Articular chondrocyte of knee joint (primary cell): ENCODE measurements at places on chromosomes 2 and 18. TPM values are rescaled to one million over a fixed set of nuclear protein-coding genes. Genes with fewer than 3 reads are reported as not detected.

The CYP1B1 gene
- total RNA-seq = 742 and 860 TPM in 2 replicates

The RNU2-63P gene
- total RNA-seq = under 0.01 TPM in 1 of 2 replicates, not detected in the other

The DUSP19 gene
- total RNA-seq = 3.5 and 5.0 TPM in 2 replicates

The CNTNAP5 gene
- total RNA-seq = not detected in 2 replicates

The GREB1L gene
- total RNA-seq = under 0.01 and 0.11 TPM in 2 replicates

The KCNJ13 gene
- under 0.01 TPM in 1 of 2 replicates, not detected in the other for total RNA-seq

The ZNF385B gene
- total RNA-seq = 13.5 and 19.7 TPM in 2 replicates

The RNF152 gene
- 10.6 and 21.2 TPM in 2 replicates for total RNA-seq

The AOX1 gene
- 90.5 and 162 TPM in 2 replicates for total RNA-seq

The CXCR2 gene
- total RNA-seq = not detected in 2 replicates

The DNAJC5G gene
- total RNA-seq = not detected in 2 replicates

The GAREM1 gene
- 3.0 and 5.1 TPM in 2 replicates for total RNA-seq

The TUBB8B gene
- not detected in 2 replicates for total RNA-seq

The WNT6 gene
- total RNA-seq = not detected in 2 replicates

The SP3 gene
- 101 and 102 TPM in 2 replicates for total RNA-seq

The TTC39C gene
- 29.0 and 31.5 TPM in 2 replicates for total RNA-seq

The RAB17 gene
- total RNA-seq = 0.11 and 0.52 TPM in 2 replicates

The LRRTM1 gene
- not detected in 2 replicates for total RNA-seq

The MAPRE3 gene
- 4.4 and 5.8 TPM in 2 replicates for total RNA-seq

The FRZB gene
- total RNA-seq = 1.4 and 2.4 TPM in 2 replicates

The SLC8A1 gene
- 123 and 139 TPM in 2 replicates for total RNA-seq

The MFSD2B gene
- total RNA-seq = 0.13 TPM in 1 of 2 replicates, not detected in the other

The OR6B2 gene
- not detected in 2 replicates for total RNA-seq

The SETBP1 gene
- 18.2 and 23.8 TPM in 2 replicates for total RNA-seq

The FOXI3 gene
- not detected in 2 replicates for total RNA-seq
